ENCODE measurements at places on chromosomes 3 and 15. TPM values are rescaled to one million over a fixed set of nuclear protein-coding genes. Genes with fewer than 3 reads are reported as not detected.
A peak's percentile ranks its signal among the peaks of the same experiment; 100 is the strongest.

- no peak for DNase-seq
Measured at GRCh38 chr3:16073203-16073602, 101.3 kb upstream of the GALNT15 start.

DNA sequence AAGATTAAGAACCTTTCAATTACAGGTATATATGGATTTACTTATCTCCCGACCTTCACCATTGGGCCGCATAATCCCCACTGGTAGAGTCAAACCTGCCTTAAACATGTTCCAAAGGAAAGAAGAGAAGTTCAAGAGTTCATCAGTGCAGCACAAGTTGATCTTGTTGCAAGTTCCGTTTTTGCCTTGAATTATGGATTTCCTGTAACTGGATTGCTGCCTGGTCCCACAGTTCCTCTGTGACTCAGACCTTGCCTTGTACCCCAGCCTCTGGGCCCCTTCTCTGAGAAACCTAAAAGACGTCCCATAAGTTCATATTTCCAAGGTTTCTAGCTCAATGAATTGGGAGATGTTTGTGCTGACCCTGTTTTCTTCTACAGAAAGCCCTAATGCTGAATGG lies 112.5 kb upstream of the THBS1 start:
- peak; percentile 23 for DNase-seq

DNA sequence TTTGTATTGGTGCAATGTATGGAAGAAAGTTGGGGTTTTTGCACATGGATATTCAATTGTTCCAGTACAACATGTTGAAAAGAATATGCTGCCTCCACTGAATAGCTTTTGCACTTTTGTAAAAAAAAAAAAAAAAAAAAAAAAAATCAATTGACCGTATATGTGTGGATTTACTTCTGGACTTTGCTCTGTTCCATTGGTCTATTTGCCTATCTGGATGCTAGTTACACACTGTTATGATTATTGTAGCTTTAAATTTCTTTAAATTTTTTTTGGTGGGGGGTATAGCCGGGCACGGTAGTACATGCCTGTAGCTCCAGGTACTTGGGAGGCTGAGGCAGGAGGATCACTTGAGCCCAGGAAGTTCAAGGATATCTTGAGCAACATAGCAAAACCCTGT lies 52.5 kb downstream of the RPL39L start:
- no peak for DNase-seq

DNA sequence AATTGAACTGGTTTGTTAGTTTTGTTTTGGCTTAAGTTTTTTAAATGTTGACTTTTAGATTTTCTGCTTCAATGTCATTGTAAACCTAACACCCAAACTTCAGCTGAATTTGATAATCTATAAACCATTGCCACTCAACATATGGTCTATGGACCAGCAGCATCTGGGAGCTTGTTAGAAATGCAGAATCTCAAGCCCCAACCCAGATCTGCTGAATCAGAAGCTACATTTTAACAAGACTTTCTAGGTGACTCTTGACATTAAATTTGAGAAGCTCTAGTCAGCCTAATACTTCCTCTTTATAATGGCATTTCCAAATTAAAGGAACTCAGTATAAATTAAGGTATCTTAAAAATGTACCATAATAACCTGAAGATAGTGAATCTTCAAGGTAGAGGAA lies 96.5 kb upstream of the THRB start:
- DNase-seq, result no peak

DNA sequence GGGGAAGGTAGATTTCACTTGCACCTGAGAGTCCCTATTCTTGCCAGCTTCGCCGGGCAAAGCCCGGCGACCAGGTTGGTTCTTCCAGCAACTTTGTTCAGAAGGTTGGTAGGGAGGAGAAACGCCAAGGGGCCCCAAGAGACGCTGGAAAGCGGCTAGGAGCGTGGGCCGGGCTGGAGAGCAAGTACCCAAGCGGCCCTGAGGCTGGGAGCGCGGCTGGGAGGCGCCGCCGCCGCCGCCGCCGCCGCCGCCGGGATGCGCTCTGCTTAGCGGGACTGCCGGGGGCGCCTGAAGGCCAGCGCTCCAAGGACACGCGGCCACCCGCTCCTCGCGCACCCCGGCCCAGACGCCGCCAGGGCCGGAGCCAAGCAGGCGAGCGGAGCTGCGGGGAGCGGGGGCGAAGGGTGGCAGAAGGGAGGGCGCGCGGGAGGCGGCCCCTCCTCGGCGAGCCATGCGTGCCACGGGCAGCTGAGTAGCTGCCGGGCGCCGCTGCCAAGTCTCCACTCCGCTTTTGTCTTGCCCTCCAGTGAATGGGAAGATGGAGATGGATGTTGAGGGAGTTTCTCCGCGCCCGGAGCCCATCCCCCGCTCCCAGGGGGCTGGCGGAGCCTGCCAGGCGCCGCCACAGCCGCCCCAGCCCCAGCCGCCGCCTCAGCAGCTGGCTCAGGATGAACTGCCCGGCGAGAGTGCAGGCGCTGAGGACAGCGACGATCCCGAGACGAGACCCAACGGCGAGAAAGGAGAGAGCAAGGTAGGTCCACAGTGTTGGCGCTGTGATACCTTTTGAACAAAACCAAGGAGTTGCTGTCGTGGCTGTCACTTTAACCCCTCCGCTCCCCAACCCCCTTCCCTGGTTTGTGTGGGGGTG lies 227.4 kb upstream of the AZI2 start:
- DNase-seq, result peak; percentile 17

- no peak for DNase-seq
Measured at GRCh38 chr3:71714595-71714994, 10.6 kb downstream of the EIF4E3 start.

DNA sequence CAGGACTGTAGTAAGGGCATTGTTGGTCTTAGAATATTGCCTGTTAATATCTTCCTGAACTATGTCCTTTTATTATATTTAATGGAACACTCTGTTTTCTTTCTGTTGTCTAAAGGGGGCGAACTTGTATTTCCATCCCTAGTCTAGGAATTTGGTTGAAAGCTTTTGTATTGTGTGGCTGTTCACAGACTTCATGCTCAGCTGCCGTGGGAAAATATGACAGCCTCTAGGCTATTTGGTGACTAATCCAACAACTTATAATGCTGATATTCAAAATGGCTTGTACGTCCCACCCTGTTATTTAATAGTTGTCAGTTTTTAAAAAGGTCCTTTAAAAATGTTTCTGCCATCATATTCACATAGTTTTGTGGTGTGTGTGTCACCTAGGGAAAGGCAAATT lies 202.6 kb downstream of the KLHL25 start:
- no peak for DNase-seq

- DNase-seq, result no peak
Measured at GRCh38 chr3:49351521-49352011, 6.6 kb downstream of the GPX1 start.

- no peak for DNase-seq
Measured at GRCh38 chr15:47404877-47405276, 312.4 kb upstream of the SEMA6D start.

Gene PPP1R14D
- not detected for total RNA-seq

Gene ATP13A4
- not detected for total RNA-seq
